ENCODE measurements at places on chromosomes 6 and 20. TPM values are rescaled to one million over a fixed set of nuclear protein-coding genes. Genes with fewer than 3 reads are reported as not detected.

NELFE gene
- total RNA-seq, result 54.9 TPM

DNA sequence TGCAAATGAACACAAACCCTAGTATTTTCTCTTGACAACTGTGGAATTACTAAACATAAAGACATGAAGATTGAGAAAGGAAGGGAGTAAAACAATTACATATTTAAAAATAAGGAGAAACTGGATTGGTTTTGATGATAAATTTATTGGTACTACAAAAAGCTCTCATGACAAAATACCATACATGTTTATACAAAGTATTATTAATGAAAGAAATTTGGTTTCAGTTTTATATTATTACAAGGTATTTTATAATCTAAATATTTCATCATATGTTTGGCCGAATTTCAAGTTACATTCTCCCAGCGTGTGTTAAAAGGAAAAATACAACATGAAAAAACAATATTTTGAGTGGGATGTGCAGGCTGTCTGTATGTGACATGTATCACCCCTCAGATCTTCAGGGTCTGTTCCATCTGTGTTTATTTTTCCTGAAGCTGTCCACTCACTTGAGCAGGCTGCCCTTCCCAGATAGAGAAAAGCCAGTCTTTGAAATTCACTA lies 568.4 kb downstream of the NKAIN2 start:
- peak; percentile 11 for DNase-seq

UBD gene
- 1.9 TPM for total RNA-seq

DNA sequence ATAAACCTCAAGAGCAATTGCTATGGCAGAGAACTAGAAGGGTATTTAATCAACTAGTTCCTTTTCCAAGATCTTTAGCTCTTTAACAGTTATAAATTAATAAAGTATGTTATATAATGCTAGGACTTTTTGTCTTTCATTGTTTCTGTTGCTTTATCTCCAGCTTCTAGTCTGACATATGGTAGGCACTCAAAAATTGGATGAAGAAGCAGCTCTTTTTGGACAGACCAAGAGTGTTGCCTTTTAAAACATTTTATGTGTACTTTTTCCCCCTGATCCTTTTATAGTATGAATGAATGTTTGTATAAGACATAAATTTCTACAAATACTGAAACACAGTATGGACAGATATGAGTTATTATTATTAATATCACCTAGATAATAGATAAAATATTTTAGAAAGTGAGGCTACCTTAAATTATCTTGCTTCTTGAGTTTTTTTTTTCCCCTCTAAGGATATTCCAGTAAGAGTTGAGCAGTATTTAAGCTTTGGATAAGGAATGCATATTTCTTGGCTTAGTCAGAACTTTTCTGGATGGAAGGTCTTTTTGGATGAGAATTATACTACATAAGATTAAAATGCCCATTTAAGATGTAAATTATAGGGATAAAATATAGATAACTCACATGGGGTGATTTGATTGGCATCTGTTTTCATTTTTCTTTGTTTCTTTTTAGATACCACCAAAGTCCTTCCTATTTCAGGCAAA lies 16.6 kb downstream of the LAMA2 start:
- DNase-seq, result peak; percentile 65

- no peak for DNase-seq
These were observed 62.7 kb upstream of the SYNDIG1 start for GRCh38 chr20:24406750-24407149.

MAP3K4 gene
- 22.6 TPM for total RNA-seq

DNA sequence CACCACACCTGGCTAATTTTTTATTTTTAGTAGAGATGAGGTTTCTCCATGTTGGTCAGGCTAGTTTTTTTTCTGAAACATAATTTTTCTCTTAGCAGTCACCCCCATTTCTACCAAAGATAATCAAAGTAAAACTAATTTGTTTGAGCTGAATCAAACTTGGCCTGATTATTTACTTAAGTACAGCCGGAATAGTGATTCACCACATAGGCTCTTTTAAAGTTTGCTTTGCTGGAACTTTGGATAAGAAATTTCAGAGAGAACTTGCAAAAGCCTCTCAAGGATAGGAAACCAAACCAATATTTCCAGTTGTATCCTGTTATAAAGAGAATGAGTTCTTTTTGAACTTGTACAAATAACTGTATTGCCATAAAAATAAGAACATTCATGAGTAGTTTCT lies 105.0 kb upstream of the SYNCRIP start:
- peak; percentile 5 for DNase-seq

NEDD9 gene
- total RNA-seq, result 87.2 TPM

GRCh38 chr20:24461848-24462247 lies 7.6 kb upstream of the SYNDIG1 start:
- DNase-seq, result no peak

FRK gene
- total RNA-seq, result 2.6 TPM

DNA sequence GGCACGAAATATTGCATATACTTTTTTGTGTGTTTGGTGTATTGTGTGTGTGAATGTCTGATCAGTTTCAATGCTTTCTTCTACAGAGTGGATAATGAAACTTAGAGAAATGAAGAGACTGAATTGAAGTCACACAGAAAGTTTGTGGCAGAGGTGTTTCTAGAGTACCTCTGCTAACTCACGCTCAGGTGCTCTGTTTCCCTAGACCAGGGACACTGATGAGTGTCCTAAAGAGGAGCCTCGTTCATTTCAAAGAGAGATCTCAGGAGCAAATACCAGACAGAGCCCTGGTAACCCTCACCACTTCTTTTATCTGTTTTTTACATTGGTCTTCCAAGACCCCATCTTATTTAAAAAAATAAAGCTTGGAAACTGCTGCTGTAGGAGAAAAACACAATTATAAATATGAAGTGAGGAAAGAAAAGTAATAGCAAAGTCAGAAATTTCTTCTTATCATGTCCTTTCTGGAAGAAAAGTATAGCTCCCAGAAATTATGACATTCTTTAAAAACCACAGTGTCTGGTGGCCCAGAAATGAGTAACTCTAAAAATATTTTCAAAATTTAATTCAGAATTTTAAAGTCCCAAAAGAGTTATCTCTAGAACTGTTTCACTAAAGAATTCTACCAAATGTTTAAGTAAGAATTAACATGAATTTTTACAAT lies 720.6 kb downstream of the RFPL4B start:
- DNase-seq, result peak; percentile 44

- no peak for DNase-seq
These were observed 40.0 kb upstream of the APCDD1L start for GRCh38 chr20:58555078-58555765.

ESF1 gene
- 16.1 TPM for total RNA-seq

VSX1 gene
- 0.24 TPM for total RNA-seq

GRCh38 chr20:3218307-3218988 lies 9.2 kb downstream of the ITPA start:
- DNase-seq, result no peak

GRCh38 chr6:118586746-118587485 lies 38.8 kb downstream of the PLN start:
- no peak for DNase-seq

SULF2 gene
- total RNA-seq, result 69.3 TPM

GRCh38 chr6:27940766-27941165 lies 16.3 kb upstream of the OR2B6 start:
- DNase-seq, result no peak

DNA sequence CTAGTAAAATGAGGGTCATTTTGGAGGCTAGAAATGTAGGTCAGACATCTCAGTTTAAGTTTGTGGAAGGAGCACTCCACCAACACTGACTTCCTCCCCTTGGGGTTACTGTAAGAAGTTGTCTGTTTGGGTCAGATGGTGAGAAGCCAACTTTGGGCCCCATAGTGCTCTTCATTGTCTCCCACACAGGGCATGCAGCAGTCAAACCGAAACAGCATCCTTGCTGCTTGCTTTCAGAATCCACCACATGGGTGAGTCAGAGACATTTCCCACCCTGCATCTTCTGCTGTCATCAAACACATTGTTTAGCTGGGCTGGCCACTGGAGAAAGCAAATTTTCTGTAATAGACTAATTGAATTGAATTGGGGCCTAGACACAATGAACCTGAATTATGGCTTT lies 16.8 kb downstream of the IL17F start:
- no peak for DNase-seq

GRCh38 chr20:9329355-9330101 lies 184.9 kb upstream of the LAMP5 start:
- DNase-seq, result no peak

GRCh38 chr6:25016014-25016720 lies 80.4 kb upstream of the RIPOR2 start:
- DNase-seq, result no peak

DNA sequence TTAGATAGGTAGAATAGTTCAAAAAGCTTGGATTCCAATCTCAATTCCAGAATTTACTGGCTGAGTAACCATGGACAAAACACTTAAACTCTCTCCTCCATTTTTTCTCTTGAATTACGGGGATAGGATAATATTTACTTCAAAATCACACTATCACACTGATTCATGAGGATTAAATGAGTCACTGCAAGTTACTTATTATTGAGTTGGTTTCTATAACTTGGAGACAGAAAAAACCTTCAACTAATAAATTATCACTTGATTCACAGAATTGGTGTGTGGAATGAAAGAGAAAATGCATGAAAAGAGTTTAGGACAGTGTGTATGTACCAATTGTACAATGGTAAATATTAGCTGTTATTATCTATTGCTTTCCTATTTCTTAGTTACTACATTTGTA lies 585.2 kb downstream of the PHF3 start:
- DNase-seq, result no peak

GRCh38 chr6:82240186-82240585 lies 7.4 kb downstream of the IBTK start:
- no peak for DNase-seq

GRCh38 chr6:31945507-31946369 lies at the start of gene CFB:
TSS of gene CFB (plus strand) at chr6:31946095. CDS start at chr6:31946222, 127 bp downstream.
- peak; percentile 89 for DNase-seq

DNA sequence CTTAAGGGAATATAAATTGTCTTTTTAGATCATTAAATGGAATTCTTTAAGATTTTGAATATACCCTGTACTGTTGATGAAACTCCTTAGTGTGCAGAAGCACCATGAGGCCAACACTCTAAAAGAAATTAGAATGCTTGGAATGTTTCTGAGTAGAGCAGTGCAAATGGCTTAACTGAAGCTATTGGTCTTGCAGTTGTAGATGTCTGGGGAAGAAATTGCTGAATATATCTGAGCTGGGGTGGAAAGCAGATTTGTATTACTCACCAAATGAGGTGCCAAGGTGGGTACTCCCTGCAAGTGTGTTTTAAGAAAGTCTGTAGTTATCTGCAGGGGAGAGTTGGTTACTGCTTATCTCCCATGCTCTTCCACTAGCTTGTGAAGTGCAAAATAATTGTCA lies 119.0 kb downstream of the ADGRG6 start:
- DNase-seq, result no peak

GRCh38 chr6:14974792-14975470 lies 270.9 kb upstream of the JARID2 start:
- no peak for DNase-seq

GRCh38 chr6:67047996-67048395 lies 1341.0 kb upstream of the EYS start:
- DNase-seq, result no peak

GPLD1 gene
- total RNA-seq, result not detected

Data from umbilical cord (tissue), 2 donors.